ENCODE measurements at places on chromosomes 13 and 19.
A peak's percentile ranks its signal among the peaks of the same experiment; 100 is the strongest.

- DNase-seq: no peak
- no peak overlapping the region for H3K27ac ChIP-seq
- H3K36me3 ChIP-seq: peaks cover 35% of the 10 kb centered on the region
- H3K4me1 ChIP-seq: no peaks in the 10 kb centered on the region
- no peaks in the 10 kb centered on the region for H3K27me3 ChIP-seq
- H3K4me3 ChIP-seq: no peak overlapping the region
Observed at GRCh38 chr19:36093146-36093662, 17.7 kb upstream of the OVOL3 start.

GRCh38 chr13:71866335-71867130 lies 471 bp downstream of the DACH1 start:
- H3K27me3 ChIP-seq: peaks cover 14% of the 10 kb centered on the region
- DNase-seq: no peak
- no peak overlapping the region for H3K27ac ChIP-seq
- no peaks in the 10 kb centered on the region for H3K36me3 ChIP-seq
- no peaks in the 10 kb centered on the region for H3K4me1 ChIP-seq
- peak overlapping the region; percentile 53 for H3K4me3 ChIP-seq

GRCh38 chr13:103876571-103876970 lies 810.4 kb upstream of the SLC10A2 start:
- no peak overlapping the region for H3K27ac ChIP-seq
- H3K4me3 ChIP-seq: no peak overlapping the region
- no peaks in the 10 kb centered on the region for H3K4me1 ChIP-seq
- H3K36me3 ChIP-seq: no peaks in the 10 kb centered on the region

GRCh38 chr19:13865571-13866462 lies 11.1 kb upstream of the NANOS3 start:
- H3K4me1 ChIP-seq: no peaks in the 10 kb centered on the region
- no peak overlapping the region for H3K27ac ChIP-seq
- H3K36me3 ChIP-seq: no peaks in the 10 kb centered on the region
- no peak for DNase-seq

- no peaks in the 10 kb centered on the region for H3K36me3 ChIP-seq
- H3K27ac ChIP-seq: no peak overlapping the region
- no peak for DNase-seq
- no peak overlapping the region for H3K4me3 ChIP-seq
- peaks cover 2% of the 10 kb centered on the region for H3K4me1 ChIP-seq
Observed at GRCh38 chr19:32720216-32720935, 809 bp downstream of the TDRD12 start.

DNA sequence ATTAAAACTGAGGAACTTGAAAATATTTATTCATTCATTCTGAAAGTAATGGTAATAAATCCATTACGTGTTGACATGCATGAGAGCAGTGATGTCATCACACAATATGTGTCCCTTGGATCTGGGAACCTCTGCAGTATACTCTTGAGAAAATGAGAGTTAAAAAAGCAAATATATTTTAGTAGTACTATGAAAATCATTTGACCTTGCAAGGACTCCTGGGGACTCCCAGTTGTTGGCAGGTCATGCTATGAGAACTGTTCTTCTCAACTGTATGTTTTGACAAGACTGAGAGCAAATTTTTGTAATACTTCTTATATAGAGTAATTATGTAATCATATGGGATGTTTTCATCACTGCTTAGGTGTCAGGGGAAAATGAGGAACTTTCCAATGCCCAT lies 249.4 kb downstream of the PCCA start:
- H3K27ac ChIP-seq: no peak overlapping the region
- H3K4me3 ChIP-seq: no peak overlapping the region
- H3K36me3 ChIP-seq: no peaks in the 10 kb centered on the region
- no peaks in the 10 kb centered on the region for H3K4me1 ChIP-seq
- DNase-seq: no peak

- no peak overlapping the region for H3K27ac ChIP-seq
- no peaks in the 10 kb centered on the region for H3K36me3 ChIP-seq
- DNase-seq: no peak
Observed at GRCh38 chr13:26538363-26539317, 18.8 kb upstream of the WASF3 start.

- no peaks in the 10 kb centered on the region for H3K27me3 ChIP-seq
- H3K4me3 ChIP-seq: no peak overlapping the region
- no peaks in the 10 kb centered on the region for H3K4me1 ChIP-seq
- no peak for DNase-seq
Observed at GRCh38 chr13:36347531-36348210, 1.5 kb upstream of the SPART start.

DNA sequence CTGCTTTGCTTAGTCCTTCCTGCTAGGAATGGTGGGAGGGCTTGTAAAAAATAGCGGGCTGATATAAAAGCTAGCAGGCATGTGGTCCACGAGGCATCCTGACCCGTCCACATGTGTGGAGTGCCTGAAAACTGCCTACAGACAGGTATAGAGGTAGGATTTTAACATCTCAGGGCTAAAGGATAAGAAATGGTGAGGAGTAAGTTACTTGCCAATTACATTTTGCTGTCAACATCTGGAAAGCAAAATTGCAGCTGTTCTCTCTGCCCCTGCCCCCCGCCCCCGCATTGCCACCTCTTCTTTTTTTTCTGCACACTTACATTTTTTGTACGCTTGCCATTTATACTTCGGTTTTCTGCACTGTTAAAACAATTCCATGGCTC lies 21.0 kb downstream of the NFIX start:
- no peaks in the 10 kb centered on the region for H3K36me3 ChIP-seq
- no peak for DNase-seq
- H3K27ac ChIP-seq: no peak overlapping the region
- no peak overlapping the region for H3K4me3 ChIP-seq
- H3K4me1 ChIP-seq: peaks cover 8% of the 10 kb centered on the region

GRCh38 chr19:42422901-42423461 lies 4.2 kb downstream of the LIPE start:
- no peak overlapping the region for H3K27ac ChIP-seq
- DNase-seq: no peak
- H3K4me3 ChIP-seq: peak overlapping the region; percentile 67
- H3K27me3 ChIP-seq: peaks cover 5% of the 10 kb centered on the region

DNA sequence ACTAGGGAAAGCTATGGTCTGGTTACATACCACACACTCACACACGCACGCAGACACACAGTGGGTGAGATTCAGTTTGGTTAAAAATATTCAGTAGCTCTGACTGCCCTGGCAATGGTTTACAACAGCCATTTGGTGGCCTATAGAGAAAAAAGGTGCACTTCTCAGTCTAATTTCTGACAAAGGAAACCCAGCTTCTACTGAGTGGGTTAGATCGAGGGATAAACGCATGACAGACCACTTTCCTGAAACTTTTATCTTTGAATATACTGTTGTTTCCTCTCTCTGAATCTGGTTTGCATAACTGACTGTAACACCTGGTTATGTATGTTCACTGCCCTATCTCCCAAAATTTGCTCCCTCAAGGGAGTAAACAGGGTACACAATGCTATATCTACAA lies 2.5 kb downstream of the LIG4 start:
- H3K27ac ChIP-seq: no peak overlapping the region
- DNase-seq: no peak
- no peaks in the 10 kb centered on the region for H3K27me3 ChIP-seq
- no peaks in the 10 kb centered on the region for H3K36me3 ChIP-seq
- no peaks in the 10 kb centered on the region for H3K4me1 ChIP-seq

DNA sequence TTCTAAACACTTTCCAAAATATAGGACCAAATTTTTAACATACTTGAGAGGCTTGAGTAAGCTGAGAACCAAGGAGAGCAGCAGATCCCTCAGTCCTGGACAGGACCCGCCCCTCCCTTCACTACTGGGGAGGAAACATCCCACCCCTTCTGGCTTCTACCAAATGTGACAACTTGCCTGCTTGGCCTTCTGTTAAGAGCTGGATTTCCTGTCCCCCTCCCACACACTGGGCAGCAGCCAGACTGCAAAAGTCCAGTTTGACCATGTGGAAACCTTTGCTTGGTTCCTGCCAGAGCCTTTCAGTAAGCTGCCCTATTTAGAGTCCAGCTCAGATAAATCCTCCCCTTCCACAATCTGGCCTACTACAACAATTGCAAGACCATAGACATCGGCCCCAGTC lies 84.3 kb downstream of the FGF14 start:
- H3K27ac ChIP-seq: no peak overlapping the region
- no peaks in the 10 kb centered on the region for H3K27me3 ChIP-seq
- no peak for DNase-seq
- no peaks in the 10 kb centered on the region for H3K36me3 ChIP-seq
- H3K4me1 ChIP-seq: no peaks in the 10 kb centered on the region
- no peak overlapping the region for H3K4me3 ChIP-seq

DNA sequence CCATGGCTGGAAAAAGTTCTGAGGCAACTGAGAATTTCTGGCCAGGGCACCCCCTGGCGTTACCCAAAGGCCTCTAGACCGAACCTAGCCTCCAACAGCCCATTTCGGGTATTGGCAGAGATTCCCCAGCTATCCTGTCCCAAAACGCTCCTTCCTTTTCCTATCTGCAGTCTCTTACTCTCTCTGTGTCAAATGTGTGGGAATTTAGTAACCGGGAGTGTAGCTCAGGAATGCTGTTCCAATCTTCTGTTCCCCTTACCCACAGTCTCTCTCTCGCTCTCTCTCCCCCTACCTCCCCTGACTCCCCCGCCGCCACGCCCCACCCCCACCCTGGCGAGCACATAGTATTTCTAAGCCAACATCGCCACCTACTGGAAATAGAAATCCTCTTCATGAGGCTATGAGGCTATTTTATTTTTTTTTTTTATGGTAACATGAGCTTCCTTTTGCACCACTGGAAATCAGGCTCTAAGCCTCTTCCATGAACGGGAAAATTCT lies 27.0 kb downstream of the OXGR1 start:
- H3K36me3 ChIP-seq: no peaks in the 10 kb centered on the region
- no peak overlapping the region for H3K4me3 ChIP-seq
- no peaks in the 10 kb centered on the region for H3K4me1 ChIP-seq
- no peak for DNase-seq

- H3K27me3 ChIP-seq: peaks cover 29% of the 10 kb centered on the region
- DNase-seq: no peak
- no peaks in the 10 kb centered on the region for H3K36me3 ChIP-seq
- H3K4me3 ChIP-seq: no peak overlapping the region
Observed at GRCh38 chr19:10432736-10433130, 12.4 kb downstream of the PDE4A start.

DNA sequence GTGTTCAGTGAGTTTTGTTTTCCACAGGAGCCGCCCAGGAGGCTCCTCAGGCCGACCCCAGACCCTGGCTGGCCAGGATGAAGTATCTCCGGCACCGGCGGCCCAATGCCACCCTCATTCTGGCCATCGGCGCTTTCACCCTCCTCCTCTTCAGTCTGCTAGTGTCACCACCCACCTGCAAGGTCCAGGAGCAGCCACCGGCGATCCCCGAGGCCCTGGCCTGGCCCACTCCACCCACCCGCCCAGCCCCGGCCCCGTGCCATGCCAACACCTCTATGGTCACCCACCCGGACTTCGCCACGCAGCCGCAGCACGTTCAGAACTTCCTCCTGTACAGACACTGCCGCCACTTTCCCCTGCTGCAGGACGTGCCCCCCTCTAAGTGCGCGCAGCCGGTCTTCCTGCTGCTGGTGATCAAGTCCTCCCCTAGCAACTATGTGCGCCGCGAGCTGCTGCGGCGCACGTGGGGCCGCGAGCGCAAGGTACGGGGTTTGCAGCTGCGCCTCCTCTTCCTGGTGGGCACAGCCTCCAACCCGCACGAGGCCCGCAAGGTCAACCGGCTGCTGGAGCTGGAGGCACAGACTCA lies 12.9 kb downstream of the B3GNT3 start:
- no peaks in the 10 kb centered on the region for H3K36me3 ChIP-seq
- no peaks in the 10 kb centered on the region for H3K27me3 ChIP-seq
- H3K4me1 ChIP-seq: no peaks in the 10 kb centered on the region
- no peak overlapping the region for H3K27ac ChIP-seq
- H3K4me3 ChIP-seq: no peak overlapping the region
- no peak for DNase-seq

DNA sequence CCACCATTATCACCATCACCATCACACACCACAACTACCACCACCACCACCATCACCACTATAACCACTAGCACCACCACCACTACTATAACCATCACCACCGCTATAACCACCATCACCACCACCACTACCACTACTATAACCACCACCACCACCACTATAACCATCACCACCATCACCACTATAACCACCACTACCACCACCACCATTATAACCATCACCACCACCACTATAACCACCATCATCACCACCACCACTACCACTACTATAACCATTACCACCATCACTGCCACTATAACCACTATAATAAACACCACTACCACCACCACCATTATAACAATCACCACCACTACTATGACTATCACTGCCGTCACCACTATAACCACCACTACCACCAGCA lies 173.2 kb downstream of the DCLK1 start:
- no peak for DNase-seq
- no peak overlapping the region for H3K4me3 ChIP-seq

DNA sequence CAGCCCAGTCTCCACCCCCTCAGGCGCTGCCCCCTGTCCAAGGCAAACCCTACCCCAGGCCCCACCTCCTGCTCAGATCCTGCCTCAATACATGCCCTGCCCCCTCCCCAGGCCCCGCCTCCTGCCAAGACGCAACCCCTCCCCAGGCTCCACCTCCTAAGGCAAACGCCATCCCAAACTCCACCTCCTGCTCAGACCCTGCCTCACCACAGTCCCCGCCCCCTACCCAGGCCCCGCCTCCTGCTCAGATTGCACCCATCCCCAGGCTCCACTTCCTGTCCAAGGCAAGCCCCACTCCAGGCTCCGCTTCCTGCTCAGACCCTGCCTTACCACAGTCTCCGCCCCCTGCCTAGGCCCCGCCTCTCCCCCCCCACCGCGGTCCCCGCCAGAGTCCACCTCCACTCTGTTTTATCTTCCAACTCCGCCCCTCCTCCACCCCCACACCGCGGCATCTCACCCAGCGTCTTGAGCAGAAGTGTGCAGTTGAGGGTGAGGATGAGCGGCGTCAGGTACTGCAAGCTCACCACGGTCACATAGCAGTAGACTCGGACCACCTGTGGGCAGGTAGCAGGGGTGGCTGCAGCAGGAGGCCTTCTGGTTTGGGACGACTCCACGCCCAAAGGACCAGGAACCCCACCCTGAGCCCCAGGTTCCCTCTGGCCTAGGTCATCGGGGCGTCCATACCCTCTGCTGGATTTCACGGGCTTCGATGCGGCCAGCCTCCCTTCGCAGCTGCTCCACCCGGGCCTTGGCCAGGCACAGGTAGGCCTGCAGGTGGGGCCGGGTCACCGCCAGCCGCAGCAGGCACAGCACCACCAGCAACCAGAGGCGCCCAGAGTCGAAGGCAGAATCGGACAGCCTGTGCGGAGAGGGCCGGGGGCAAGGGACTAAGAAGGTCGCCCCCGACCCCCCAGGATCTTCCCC lies 17.7 kb downstream of the TMEM161A start:
- H3K4me3 ChIP-seq: peak overlapping the region; percentile 22
- H3K27ac ChIP-seq: no peak overlapping the region
- H3K36me3 ChIP-seq: no peaks in the 10 kb centered on the region
- no peaks in the 10 kb centered on the region for H3K27me3 ChIP-seq
